ENCODE measurements at places on chromosomes 11 and 22.

DNA sequence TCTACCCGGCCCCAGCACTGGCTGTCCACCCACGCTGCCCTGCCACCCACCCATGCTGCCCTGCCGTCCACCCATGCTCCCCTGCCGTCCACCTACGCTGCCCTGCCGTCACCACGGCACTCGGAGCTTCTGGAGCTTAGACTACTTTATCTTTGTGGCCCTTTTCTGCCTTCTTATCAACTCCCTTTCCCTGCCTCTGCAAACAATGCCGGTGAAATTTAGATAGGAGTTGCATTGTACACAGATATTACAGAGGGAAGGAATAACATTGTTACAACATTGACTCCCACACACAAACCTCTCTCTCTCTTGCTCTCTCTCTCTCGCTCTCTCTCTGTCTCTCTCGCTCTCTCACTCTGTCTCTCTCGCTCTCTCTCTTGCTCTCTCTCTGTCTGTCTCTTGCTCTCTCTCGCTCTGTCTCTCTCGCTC, 33.7 kb upstream of the BRSK2 start:
- no peak for DNase-seq

DNA sequence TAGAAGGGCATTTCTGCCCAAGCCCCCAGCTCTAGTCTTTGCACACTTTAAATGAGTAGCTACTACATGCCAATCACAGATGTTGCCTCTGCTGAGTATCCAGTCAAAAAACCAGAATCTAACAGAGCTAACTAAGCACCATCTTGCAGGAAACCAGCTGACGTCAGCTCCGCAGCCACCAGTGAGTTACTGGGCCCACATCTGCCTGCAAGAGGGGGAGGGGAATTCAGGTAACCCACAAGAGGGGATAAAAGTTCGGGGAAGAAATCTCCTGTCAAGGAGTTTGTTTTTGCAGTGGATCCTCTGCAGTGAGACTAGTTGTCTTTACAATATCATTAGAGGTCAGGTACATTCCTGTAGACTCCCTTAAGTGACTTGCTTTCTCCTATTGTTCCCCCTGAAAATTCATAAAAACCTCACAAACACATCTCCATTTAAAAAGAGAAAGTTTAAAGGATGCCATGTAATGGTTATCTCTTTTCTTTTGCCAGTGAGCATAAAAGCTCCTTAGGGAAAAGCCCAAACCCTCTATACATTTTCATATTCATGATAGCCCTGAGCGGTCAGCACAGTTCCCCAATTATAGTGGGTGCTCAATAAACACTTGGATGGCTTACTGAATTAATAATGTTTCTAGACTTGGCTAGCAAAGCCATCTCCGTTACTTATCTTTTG, 9.3 kb downstream of the CD44 start:
- no peak for DNase-seq

GRCh38 chr11:127059750-127060149, 59.2 kb upstream of the KIRREL3 start:
- no peak for DNase-seq

- DNase-seq: no peak
These were observed 6.0 kb downstream of the NXPE1 start for GRCh38 chr11:114553642-114554041.
